ENCODE measurements at places on chromosomes 2 and 18.

- DNase-seq = no peak
Observed at GRCh38 chr2:54065411-54065810, 50.0 kb upstream of the ACYP2 start.

- DNase-seq = no peak
Observed at GRCh38 chr2:129673847-129674711, 305.4 kb upstream of the RAB6C start.

- DNase-seq = no peak
Observed at GRCh38 chr2:159895258-159896065, 97.5 kb upstream of the CD302 start.

- DNase-seq = no peak
Observed at GRCh38 chr18:49584394-49584793, 22.5 kb downstream of the LIPG start.

GRCh38 chr2:68692511-68692910, 42.1 kb upstream of the ARHGAP25 start:
- DNase-seq = no peak
